Fibroblast of gingiva (primary cell): ENCODE measurements at places on chromosomes 7 and 10.
A peak's percentile ranks its signal among the peaks of the same experiment; 100 is the strongest.

DNA sequence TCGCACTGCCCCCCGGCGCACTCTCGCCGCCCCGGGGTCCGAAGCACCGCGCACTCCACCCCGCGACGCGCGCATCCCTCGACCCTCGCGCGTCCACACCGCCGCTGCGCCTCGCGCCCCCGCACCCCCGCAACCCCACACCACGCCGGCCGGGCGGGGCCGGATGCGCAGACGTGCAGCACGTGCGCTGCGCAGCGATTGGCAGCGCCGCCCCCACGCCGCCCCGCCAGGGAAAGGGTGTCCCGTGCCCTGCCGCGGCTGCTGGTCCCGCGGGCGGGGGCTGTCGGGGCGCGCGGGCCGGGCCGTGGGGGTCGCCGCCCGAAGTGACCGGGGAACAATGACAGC is 53.7 kb upstream of the KDM7A start:
- DNase-seq = no peak

- DNase-seq = no peak
Observed at GRCh38 chr10:111758593-111758992, 425.0 kb downstream of the GPAM start.

- DNase-seq = no peak
Observed at GRCh38 chr7:5532536-5533335, 109.1 kb upstream of the TNRC18 start.

DNA sequence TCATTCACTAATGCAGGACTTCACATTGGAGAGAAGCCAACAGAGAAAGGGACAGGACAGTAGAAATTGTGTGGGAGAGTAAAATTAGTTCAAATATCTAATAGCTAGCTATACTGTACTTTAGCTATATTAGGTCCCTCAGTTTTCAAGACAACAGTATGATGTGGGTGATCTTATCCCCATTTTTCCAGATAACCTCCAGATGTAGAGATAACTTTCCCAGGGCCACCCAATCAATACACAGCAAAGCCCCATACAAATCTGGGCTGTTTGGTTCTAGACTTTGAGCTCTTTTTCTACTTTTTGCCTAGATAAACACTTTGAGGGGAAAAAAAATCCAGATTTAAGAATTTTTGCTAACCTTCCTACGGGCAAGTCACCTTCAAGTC is 482 bp upstream of the CLDN12 start:
- no peak for DNase-seq

DNA sequence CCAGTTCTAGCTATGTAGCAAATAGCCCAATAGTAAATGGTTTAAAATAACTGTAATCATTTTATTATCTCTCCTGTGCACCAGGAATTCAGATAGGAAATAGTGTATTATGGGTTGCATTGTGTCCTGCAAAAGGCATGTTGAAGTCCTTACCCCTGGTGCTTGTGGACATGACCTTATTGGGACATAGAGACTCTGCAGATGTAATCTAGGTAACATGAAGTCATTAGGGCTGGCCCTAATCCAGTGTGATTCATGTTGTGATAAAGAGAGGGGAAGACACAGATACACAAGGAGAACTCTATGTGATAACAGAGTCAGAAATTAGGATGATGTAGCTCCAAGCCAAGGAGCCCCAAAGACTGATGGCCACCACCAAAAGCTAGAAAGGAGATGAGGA is 462.8 kb downstream of the GALNT17 start:
- DNase-seq = no peak

- no peak for DNase-seq
Observed at GRCh38 chr10:48557511-48558123, 47.3 kb downstream of the ARHGAP22 start.

DNA sequence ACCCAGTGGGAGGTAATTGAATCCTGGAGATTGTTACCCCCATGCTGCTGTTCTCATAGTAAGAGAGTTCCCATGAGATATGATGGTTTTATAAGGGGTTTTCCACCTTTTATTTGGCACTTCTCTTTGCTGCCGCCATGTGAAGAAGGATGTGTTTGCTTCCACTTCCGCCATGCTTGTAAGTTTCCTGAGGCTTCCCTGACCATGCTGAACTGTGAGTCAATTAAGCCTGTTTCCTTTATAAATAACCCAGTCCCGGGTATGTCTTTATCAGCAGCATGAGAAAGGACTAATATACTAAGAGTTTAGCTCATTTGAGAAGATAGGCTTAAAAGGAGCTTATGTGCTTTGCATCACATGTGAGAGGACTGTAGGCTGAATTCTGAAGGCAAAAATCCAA is 29.3 kb downstream of the TMEM248 start:
- DNase-seq = no peak

- DNase-seq = no peak
Observed at GRCh38 chr7:83524277-83525075, 124.5 kb downstream of the SEMA3E start.

DNA sequence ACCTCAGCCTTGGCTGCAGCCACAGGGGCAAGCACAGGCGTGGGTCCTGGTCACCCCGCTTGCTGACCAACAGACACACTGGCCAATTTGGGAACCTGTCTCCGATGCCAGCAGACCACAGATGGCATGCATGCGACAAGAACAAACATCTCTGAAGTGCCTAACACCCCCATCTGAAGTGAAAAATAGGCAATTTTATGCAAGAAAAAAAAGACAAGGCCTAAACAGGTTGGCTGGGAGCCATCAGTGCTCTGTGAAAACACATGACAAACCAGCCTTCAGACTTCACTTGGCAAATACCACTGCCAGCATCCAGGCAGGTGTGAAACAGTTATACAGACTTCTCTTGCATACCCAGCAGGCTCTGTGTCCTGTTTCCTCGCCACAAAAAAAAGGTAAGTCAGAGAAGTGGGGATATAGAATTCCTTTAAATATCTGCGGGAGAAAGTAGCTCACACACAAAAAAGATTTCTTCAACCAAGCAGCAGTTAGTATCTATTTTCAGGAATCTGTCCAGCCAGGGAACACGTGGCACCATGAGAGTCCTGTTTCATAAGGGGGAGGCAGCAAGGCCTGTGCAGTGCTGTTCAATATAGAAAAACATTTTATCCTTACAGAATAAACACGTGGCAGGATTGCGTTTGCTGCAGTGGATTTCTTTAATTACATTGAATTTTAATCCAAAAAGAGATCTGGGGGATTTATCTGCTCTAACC is 293.4 kb upstream of the MKLN1 start:
- peak; percentile 38 for DNase-seq

- no peak for DNase-seq
Observed at GRCh38 chr10:123669886-123670285, 3.7 kb downstream of the GPR26 start.

DNA sequence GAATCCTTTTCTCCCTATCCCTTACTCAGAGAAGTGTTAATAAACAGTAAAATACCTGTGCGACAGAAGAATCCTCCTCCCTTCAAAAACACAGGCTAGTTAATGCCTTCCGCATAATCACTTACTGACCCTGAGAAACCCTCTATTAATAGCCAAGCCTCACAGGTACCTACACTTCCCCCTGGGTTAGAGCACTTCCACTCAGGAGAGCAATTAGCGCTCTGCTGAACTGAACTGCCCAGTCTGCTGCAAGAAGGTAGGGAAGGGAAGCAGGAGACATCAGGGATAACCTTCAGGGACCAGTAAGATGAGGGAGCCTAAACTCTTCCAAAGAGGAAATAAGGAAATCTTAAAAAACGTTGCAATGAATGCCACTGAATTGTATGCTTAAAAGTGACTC is 39.6 kb downstream of the KIAA1549 start:
- DNase-seq = no peak

DNA sequence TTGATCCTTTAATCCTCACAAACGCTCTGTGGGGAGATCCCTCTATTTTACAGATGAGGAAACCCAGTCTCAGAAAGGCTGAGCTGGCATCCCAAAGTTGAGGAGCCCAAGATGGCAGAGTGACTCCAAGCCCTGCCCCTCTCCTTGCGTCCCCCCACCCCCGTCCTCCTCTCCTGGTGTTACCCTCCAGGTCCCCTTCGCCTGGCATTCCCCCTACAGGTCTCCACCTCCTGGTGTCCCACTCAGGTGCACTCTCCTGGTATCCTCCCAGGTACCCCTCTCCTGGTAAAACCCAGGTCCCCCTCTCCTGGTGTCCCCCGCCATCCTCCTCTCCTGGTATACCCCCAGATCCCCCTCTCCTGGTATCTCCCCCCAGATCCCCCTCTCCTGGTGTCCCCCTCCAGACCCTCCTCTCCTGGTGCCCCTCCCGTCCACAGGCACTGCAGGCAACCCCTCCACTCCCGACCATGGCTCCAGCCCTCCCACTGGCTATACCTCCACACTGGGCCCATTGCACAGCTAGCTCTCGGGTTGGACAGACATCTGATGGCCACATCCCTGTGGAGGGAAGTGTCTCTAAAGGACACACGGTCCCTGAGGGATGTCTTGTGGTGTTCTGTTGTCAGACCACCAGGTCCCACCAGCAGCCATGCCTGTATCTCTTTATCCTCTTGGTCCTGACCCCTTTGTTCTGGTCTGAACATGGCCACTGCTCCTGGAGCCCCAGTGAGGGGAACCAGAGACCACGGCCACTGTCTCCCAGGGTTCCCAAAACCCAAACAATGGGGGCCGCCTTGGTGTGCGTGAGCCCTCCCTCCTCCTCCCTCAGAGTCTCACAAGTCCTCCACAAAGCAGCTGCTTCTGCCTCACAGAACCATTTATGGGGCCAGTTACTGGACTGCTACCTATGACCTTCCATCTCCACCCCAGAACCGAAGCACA is 37.2 kb downstream of the CALML3 start:
- no peak for DNase-seq

DNA sequence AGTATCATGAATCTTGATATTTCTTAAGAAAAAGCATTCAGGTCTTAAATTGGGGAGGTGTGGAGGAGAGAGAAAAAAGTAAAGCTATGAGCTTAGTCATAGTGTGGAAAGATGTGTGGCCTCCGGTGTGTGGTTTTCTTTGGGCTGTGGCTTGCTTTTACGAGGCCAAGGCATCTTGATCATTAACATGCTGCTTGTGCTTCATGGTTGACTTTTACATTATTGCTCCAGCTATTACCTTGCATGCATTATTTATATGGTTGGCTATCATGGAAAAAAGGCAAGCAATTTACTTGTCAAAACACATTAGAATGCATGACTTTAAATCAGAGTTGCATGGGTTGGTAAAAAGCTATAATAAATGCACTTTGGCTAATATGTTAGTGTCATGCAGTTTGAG is 300.7 kb upstream of the ADARB2 start:
- DNase-seq = no peak

DNA sequence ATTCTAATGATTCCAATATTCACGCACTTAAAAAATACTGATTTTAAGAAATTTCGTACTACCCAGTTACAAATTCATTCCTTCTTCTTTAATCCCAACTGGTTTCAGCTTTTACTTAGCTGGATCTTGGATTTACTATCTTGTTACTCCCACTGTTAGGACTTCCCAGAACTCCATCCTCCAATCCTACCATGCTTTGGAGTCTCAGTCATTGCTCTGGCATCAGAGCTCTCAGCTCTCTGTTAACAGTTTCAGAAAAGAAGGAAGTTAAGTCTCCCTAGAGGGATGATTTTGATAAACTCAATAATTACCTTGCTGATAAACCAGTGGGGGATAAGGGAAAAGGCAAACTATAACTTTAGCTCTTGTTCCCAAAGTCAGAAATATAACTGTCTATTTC is 9.5 kb downstream of the PPA1 start:
- no peak for DNase-seq

GRCh38 chr7:27250557-27251070 is 8.0 kb downstream of the EVX1 start:
- DNase-seq = no peak

- no peak for DNase-seq
Observed at GRCh38 chr10:25226775-25227682, 52.2 kb downstream of the GPR158 start.

DNA sequence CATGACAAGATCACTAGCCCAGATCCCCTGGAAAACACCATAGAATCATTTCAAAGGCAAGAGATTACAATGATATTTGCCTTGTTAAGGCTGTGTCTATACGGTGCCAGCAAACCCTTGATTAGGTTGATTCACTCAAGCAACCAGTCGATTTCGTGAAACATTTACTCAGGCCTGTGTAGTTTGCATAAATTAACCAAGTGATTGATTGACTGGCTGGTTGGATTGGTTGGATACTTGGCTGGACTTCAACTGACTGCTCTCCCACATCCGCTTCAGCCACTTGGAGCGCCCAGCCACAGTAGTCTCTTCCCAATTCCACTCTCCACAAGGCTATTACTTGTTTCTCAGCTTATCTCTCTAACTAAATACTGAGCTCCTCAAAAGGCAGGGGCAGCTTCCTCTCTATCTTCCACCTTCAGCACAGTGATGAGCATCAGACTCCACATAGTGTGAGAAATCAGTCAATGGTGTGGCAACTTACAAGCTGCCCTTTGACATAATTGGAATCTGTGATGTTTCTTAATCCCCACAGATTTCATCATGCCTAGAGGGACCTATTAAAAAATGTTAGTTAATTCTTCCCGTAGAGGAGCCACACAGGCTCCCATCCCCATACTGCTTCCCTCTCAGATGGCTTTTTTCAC is 217.4 kb downstream of the GRM8 start:
- DNase-seq = no peak

DNA sequence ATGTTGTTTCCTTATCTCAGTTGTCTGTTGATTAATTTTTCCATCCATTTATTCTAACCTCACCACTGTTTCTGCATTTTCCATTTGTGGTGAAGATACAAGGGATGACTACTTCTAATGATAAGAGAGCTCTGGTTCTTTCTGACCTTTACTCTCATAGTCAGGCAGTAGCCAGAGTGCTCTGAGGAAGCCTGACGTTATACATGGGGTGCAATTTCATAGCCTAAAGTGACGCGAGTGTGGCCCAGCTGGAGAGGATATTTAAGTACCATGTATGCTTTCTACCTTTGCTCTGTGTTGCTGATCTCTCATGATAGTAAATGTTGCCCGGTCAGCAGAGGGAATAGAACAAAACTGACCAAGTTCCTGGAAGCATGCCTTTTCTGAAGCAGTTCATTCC is 33.9 kb upstream of the CYCS start:
- no peak for DNase-seq

DNA sequence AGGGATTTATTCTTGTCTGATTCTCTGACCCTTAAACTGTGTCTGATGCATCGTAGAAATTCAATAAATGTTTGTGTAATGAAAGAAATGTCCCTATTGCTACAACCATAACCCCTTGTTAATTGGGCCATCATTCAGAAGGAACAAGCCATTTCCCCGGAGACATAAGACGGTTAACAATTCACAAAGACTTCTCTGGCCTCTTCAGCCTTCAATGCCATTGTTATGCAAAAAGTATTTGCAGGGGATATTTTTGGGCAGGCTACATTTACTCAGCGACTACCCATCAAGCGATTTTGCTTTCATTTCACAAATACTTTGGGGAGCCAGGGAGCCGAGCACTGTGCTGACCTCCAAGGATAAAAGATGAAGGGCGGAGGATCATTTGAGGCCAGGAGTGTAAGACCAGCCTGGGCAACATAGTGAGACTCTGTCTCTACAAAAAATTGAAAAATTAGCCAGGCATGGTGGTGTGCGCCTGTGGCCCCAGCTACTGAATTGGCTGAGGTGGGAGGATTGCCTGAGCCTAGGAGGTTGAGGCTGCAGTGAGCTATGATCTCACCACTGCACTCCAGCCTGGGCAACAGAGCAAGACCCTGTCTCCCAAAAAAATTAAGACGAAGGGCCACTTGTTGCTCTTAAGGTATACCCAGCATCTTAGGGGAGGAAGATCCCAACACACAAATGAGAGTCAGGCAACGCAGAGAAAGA is 20.0 kb upstream of the SDK1 start:
- no peak for DNase-seq

GRCh38 chr10:22219308-22219707 is 1.5 kb upstream of the EBLN1 start:
- no peak for DNase-seq

GRCh38 chr7:98222533-98223195 is 11.4 kb downstream of the BHLHA15 start:
- DNase-seq = no peak

- no peak for DNase-seq
Observed at GRCh38 chr10:70319183-70319582, 35.4 kb upstream of the NPFFR1 start.
